Endothelial cell of umbilical vein (primary cell): ENCODE measurements at places on chromosomes 3 and 15. TPM values are rescaled to one million over a fixed set of nuclear protein-coding genes. Genes with fewer than 3 reads are reported as not detected.

DNA sequence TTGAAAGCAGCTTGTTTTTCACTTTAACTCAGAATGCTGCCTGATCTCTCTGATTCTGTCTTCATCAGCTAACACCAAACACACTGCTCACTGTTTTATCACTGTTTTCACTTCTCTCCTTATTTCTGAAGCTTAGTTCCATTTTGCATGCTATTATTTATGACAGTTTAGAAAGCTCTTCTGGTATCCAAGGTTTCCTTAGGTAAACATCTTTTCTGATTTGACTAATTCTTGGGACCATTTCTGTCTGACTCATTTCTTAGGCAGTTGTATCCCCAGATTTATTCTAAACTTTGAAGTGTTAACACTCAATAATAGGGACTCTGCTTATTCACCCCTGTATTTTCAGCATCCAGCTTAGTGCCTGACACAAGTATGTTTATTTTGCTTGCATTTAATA is 167.7 kb downstream of the BCHE start:
- no peak for DNase-seq
- no peaks in the 10 kb centered on the region for H3K36me3 ChIP-seq
- H3K4me3 ChIP-seq, result no peak overlapping the region
- no peaks in the 10 kb centered on the region for H3K27me3 ChIP-seq

DNA sequence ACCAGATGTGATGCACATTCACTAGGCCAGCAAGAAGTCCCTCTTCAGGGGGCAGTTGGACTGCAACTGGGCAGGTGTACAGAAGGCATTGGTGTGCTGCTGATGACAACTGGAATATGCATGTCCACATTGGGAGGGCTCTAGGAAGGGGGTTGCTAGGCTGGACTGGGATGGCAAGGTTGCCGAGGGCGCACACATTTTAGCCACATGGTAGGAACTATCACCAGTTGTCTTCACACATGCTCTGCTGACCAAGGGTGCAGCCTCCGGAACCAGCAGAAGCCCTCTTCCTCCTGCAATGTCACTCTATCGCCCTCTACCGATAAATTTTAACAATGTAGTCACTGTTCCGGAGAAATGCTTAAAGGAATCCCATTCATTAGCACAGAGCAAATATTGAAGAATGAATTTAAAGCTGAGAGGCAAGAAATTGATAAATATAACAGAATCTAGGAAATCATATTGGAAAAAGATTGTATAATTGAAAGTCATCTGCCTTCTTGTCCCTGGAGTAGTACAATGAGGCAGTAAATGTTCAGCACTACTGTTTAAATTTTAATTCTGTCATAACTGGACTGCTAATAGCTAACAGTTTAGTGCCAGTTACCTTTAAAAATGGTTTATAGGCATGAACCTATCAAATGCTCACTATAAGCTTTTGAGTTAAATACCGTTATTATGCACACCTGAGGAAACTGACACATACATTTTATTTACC is 22.6 kb upstream of the LYSMD4 start:
- no peaks in the 10 kb centered on the region for H3K4me1 ChIP-seq
- H3K27me3 ChIP-seq, result no peaks in the 10 kb centered on the region
- peak; percentile 73 for DNase-seq
- no peak overlapping the region for H3K4me3 ChIP-seq
- H3K27ac ChIP-seq, result no peak overlapping the region
- no peaks in the 10 kb centered on the region for H3K36me3 ChIP-seq

DNA sequence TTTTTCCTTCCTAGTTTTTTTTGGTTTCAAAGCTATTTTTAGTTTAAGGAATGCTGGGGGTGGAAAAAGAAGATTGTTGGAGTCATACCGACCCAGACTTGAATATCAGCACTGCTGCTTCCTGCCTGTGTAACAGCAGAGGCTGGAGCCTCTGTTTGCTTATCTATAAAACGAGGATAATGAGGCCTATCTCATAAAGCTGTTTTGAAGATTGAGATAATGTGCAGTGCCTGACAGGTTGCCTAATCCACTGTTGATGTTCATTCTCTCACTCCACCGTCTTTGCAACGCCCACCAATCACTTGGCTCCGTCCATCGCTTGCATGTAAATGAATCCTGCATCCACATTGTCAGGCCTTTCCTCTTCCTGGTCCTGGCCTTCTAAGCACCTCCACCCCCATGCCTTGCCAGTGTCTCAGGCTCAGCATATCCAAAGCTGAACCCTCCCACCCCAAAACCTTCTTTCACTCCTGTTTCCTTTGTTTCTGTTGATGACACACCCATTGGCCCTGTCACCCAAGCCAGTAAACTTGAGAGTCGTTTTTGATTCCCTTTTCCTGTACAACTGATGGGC is 94.9 kb downstream of the MEX3B start:
- H3K36me3 ChIP-seq, result no peaks in the 10 kb centered on the region
- H3K4me1 ChIP-seq, result no peaks in the 10 kb centered on the region
- no peaks in the 10 kb centered on the region for H3K27me3 ChIP-seq

- no peak overlapping the region for H3K4me3 ChIP-seq
- H3K4me1 ChIP-seq, result no peaks in the 10 kb centered on the region
- no peaks in the 10 kb centered on the region for H3K27me3 ChIP-seq
These were observed 251.2 kb downstream of the RYR3 start for GRCh38 chr15:33561967-33562366.

GRCh38 chr3:5006755-5007202 is 27.5 kb downstream of the BHLHE40 start:
- no peaks in the 10 kb centered on the region for H3K36me3 ChIP-seq
- H3K27ac ChIP-seq, result no peak overlapping the region
- no peak for DNase-seq
- H3K4me1 ChIP-seq, result peaks cover 5% of the 10 kb centered on the region
- H3K27me3 ChIP-seq, result no peaks in the 10 kb centered on the region

GRCh38 chr15:56917652-56918045 is 795 bp upstream of the TCF12 start:
- H3K4me3 ChIP-seq, result peak overlapping the region; percentile 98
- peak overlapping the region; percentile 86 for H3K27ac ChIP-seq
- peaks cover 4% of the 10 kb centered on the region for H3K36me3 ChIP-seq
- H3K27me3 ChIP-seq, result no peaks in the 10 kb centered on the region
- no peak for DNase-seq

CLRN1 gene
- not detected in 2 replicates for total RNA-seq

PPP1R14D gene
- not detected in 2 replicates for total RNA-seq

CLDN1 gene
- 0.27 and 0.32 TPM in 2 replicates for total RNA-seq

GP9 gene
- not detected in 2 replicates for total RNA-seq
